GM12878 (cell line): ENCODE measurements at places on chromosomes 1 and 21.

- peaks cover 3% of the 10 kb centered on the region; the same call in 1 of the 2 replicates for H3K4me1 ChIP-seq
- H3K27ac ChIP-seq: no peak overlapping the region
- H3K36me3 ChIP-seq: no peaks in the 10 kb centered on the region
- no peak overlapping the region for H3K4me3 ChIP-seq
These were observed 57.0 kb downstream of the CAMTA1 start for GRCh38 chr1:6842301-6842700.

DNA sequence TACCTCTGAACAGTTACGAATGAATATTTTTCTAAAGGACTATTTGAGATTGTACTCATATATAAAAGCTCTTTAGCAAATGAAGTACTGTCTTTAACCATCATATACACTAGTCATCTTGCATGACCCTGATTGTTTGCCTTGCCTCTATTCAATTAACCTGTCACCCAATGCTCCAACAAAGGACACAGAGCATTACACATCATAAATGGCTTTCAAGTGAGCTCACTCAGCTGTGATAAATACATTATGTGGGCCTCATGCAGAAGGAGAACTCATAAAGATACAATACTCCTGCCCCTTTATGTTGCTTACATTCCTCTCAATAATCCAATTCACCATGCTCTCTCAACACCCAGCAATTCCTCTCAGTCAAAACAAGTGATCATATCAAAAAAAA lies 993.0 kb upstream of the PRMT6 start:
- no peaks in the 10 kb centered on the region for H3K27me3 ChIP-seq
- no peak overlapping the region for H3K27ac ChIP-seq
- H3K36me3 ChIP-seq: no peaks in the 10 kb centered on the region
- no peak overlapping the region for H3K4me3 ChIP-seq
- no peak for DNase-seq

DNA sequence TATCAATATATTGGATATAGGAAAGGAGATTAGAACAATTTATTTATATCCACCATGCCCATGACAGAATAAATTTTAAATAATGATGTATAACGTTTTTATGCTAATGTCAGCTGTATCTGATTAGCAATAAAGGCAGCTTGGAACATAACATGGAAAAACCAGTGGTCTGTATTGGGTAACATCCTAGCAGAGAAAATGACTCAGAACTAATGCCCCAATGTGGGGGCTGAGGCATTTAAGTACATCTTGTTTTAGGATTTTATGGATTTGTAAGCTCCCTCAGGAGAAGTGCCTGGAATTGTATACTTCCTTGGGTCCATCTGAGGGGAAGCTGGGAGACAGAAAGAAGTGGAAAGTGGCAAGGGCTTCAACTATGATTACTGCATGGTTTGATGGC lies 82.3 kb downstream of the HMCN1 start:
- H3K4me3 ChIP-seq: no peak overlapping the region
- H3K27ac ChIP-seq: no peak overlapping the region
- H3K4me1 ChIP-seq: no peaks in the 10 kb centered on the region
- H3K27me3 ChIP-seq: no peaks in the 10 kb centered on the region

DNA sequence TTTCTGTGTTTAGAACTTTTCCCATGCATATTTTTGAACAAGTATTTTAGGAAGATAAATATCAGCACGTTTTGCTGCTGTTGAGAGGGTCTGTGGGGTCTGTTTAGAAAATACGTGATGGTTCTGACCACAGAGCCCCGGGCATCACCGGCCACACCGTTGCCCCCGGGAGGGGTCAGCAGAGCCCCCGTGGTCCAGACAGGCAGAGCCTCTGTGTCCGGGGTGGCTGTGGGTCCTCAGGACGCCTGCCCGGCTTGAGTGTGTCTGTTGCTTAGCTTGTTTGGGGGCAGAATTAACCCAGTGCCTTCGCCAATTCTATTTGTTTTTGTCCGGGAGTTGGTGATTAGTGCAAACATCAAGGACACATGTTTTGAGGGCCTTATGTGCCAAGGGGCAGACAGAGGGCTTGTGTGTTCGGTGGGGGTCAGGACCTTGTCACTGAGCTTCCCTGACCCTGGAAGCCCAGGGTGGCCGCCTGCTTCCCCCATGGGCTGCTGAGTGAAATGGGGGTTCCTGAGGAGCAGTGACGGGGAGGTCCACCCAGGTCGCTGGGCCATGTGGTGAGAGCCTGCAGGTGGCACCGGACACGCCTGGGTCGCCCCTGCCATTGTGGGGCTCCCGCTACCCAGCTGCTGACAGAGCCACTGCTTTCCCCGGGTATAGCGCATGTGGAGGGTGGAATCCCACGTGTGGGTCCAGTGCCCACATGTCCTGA lies 122.2 kb downstream of the SIK1 start:
- H3K27me3 ChIP-seq: no peaks in the 10 kb centered on the region
- no peak overlapping the region for H3K27ac ChIP-seq
- H3K36me3 ChIP-seq: no peaks in the 10 kb centered on the region
- H3K4me3 ChIP-seq: no peak overlapping the region
- no peak for DNase-seq

DNA sequence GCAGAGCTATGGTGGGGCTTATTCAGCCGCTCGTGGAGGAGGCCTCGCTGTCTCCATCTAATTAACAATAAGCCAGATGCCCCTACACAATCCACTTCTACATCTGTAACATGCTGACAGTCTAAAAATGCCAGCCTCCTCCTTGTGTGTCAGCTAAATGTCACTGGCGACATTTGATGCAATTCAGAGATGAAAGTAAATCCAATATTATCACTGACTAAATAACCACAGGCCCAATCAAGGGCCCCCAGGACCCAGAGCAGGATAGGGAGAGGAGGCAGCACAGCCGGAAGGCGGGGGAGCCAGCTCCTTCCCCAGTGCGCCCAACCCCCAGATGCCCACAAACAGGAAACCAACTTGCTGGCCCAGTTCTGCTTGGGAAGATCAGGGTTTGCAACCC lies 76.6 kb downstream of the DMRTA2 start:
- no peaks in the 10 kb centered on the region for H3K27me3 ChIP-seq
- no peak for DNase-seq
- no peaks in the 10 kb centered on the region for H3K36me3 ChIP-seq
- no peaks in the 10 kb centered on the region for H3K4me1 ChIP-seq
- no peak overlapping the region for H3K4me3 ChIP-seq
